ENCODE measurements at places on chromosomes 16 and 17. TPM values are rescaled to one million over a fixed set of nuclear protein-coding genes. Genes with fewer than 3 reads are reported as not detected.
A peak's percentile ranks its signal among the peaks of the same experiment; 100 is the strongest.

DNA sequence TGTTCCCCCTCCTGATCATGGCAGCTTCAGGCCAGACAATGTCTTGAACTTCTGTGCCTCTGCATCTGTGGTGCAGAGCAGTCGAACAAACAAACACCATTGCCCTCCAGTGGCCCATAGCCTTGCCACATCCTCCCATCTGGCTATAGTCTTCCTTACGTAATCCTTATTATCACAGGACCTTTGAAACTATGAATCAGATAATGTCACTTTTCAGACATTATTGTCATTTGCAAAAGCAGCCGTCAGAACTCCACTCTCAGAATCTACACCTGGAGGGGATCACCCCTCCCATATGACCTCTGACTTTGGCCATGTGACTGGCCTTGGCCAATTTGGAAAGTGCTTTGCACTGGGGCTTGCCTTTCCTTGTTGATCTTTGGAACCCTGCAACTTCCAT lies 387.3 kb downstream of the MAF start:
- H3K27me3 ChIP-seq: no peaks in the 10 kb centered on the region
- peak; percentile 41 for DNase-seq
- H3K4me3 ChIP-seq: no peak overlapping the region
- no peaks in the 10 kb centered on the region for H3K4me1 ChIP-seq

DNA sequence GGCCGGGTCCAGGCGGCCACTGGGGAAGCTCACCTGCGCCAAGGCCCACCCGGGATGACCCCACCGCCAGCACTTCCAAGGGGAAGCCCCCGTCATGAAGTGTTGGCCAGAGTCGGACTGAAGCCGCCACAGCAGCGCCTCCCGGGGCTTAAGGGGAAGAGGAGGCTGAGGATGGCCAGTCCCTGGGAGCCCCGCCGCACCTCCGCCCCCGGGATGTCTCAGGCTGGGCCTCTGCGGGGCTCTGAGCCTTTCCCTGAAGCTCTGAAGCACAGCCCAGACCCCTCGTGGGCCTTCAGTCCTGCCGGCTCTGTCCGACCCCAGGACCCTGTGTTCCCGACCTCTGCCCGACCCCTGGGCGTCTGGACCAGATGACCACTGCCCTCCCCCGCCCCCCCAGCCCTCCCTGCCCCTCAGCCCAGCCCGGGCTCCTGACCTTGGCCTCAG lies 42.8 kb upstream of the ACSF3 start:
- H3K4me3 ChIP-seq: no peak overlapping the region
- no peaks in the 10 kb centered on the region for H3K27me3 ChIP-seq
- no peak overlapping the region for H3K27ac ChIP-seq
- no peaks in the 10 kb centered on the region for H3K36me3 ChIP-seq
- peaks cover 8% of the 10 kb centered on the region for H3K4me1 ChIP-seq

- H3K27me3 ChIP-seq: no peaks in the 10 kb centered on the region
- H3K4me1 ChIP-seq: no peaks in the 10 kb centered on the region
- H3K27ac ChIP-seq: no peak overlapping the region
- peaks cover 13% of the 10 kb centered on the region for H3K36me3 ChIP-seq
- no peak overlapping the region for H3K4me3 ChIP-seq
These were observed 17.7 kb upstream of the PHAF1 start for GRCh38 chr16:67091906-67092566.

The LMF1 gene
- 5.9 TPM for polyA plus RNA-seq

The KRTAP2-3 gene
- polyA plus RNA-seq: not detected

The SPATA22 gene
- not detected for polyA plus RNA-seq

The KRT28 gene
- not detected for polyA plus RNA-seq

The FOXO3B gene
- not detected for polyA plus RNA-seq

The RCVRN gene
- polyA plus RNA-seq: not detected

The P4HB gene
- 297 TPM for polyA plus RNA-seq

DNA sequence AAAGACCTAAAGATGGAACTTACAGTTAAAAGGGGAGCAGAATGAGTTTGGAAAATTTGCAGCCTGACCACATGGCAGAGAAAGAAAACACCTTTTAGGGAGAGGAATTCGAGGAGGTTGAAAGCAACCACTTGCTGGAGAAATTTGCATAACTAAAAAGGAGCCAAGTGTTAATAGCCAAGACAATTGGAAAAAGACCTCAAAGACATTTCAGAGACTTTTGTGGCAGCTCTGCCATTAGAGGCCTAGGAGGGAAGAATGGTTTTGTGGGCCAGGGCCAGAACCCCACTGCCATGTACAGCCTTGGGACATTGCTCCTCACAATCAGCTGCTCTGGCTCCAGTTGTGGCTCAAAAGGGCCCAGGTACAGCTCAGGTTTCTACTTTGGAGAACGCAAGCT lies 338.5 kb downstream of the UTP18 start:
- H3K27ac ChIP-seq: no peak overlapping the region
- H3K27me3 ChIP-seq: no peaks in the 10 kb centered on the region
- no peaks in the 10 kb centered on the region for H3K4me1 ChIP-seq
- H3K36me3 ChIP-seq: no peaks in the 10 kb centered on the region
- no peak overlapping the region for H3K4me3 ChIP-seq

DNA sequence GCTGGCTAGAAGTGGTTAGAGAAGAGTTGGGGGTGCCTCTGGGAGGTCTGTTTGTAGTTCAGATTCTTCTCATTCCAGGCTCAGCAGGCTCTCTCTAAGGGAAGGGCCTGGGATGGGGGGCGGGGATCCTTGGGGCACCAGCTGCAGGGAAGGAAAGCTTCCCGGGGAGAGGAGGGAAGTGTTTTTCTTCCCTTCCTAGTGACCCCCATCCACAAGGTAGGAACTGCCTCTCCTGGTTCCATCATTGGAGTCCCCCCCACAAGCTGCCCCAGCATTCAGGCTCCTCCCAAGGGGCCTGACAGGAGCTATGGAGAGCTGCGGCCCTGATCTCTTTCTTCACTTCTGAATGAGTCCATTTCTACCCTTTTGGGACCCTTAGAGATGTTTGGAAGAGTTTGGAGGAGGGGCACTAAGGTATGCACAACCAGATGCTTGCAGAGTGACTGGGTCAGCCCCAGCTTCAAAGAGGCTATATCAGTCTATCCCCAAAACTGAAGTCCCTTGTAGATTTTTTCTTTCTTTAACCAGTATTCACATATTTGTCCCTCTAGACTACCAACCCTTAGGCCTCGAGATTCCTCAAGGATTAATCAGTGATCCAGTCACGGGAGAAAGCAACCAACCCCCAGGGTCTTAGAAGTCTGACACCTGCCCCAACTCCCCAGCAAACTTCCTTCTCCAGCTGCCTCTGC lies 13.9 kb upstream of the FZD2 start:
- DNase-seq: no peak
- peaks cover 33% of the 10 kb centered on the region for H3K4me1 ChIP-seq
- H3K27me3 ChIP-seq: no peaks in the 10 kb centered on the region
- H3K4me3 ChIP-seq: no peak overlapping the region

The TNP2 gene
- not detected for polyA plus RNA-seq

DNA sequence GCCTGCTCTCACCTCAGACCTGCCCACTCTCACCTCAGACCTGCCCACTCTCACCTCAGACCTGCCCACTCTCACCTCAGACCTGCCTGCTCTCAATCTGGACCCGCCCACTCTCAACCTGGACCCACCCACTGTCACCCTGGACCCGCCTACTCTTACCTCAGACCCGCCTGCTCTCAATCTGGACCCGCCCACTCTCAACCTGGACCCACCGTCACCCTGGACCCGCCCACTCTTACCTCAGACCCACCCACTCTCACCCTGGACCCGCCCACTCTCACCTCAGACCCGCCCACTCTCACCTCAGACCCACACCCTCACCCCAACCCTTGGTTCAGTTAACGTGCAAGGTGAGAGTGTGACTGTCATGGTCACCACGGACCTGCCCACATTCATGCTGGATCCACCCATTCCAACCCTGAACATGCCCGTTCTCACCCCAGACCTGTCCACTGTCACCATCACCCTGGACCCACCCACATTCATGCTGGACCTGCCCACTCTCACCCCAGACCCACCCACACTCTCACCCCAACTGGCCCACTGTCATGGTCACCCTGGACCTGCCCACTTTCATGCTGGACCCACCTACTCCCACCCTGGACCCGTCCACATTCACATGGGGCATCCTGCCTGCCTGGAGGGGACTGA lies 31.2 kb upstream of the ENPP7 start:
- no peaks in the 10 kb centered on the region for H3K36me3 ChIP-seq
- DNase-seq: no peak
- H3K4me1 ChIP-seq: no peaks in the 10 kb centered on the region
- no peak overlapping the region for H3K27ac ChIP-seq

The SLC12A3 gene
- not detected for polyA plus RNA-seq

The TBC1D3G gene
- not detected for polyA plus RNA-seq

DNA sequence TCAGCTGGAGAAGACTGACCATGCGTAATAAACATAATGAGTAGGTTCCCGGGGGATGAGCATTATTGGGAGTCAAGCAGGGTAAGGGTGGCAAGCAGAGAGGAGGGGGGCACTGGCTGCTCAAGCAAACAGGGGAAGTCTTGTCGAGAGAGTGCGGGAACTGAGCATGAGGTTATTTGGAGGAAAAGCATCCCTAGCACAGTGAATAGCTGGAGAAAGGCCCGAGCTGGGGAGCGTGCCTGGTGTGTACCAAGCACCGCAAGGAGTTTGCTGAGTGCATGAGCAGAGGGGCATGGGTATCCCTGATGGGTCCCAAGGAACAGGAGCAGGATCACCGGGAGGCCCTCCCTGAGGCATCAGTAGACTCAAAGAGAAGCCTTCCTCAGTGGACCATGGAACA lies 17.2 kb downstream of the CYTH1 start:
- no peak overlapping the region for H3K4me3 ChIP-seq
- H3K36me3 ChIP-seq: peaks cover 6% of the 10 kb centered on the region
- no peaks in the 10 kb centered on the region for H3K27me3 ChIP-seq
- DNase-seq: no peak

GRCh38 chr17:8898126-8898525 lies 30.7 kb upstream of the PIK3R6 start:
- peak overlapping the region; percentile 10 for H3K27ac ChIP-seq
- no peak overlapping the region for H3K4me3 ChIP-seq
- H3K27me3 ChIP-seq: no peaks in the 10 kb centered on the region
- peaks cover 100% of the 10 kb centered on the region for H3K36me3 ChIP-seq

The SLC22A31 gene
- not detected for polyA plus RNA-seq

DNA sequence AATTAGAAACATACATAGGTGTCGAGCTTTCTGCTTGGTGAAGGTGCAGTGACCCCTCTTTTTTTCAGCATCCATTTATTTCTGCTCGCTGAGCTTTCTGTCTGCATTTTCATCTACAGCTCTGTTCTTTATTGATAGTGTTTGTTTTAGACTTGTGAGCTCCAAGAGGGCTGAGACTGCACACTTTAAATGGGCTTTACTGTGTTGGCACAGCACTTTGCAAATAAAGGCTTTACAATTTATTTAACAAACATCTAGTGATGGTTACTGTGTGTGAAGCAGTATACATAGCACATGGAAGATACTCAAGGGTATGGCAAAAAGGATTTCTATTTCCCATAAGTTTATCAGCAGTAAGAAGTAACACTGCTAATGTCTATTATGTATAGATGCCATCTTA lies 563.7 kb upstream of the HSBP1 start:
- no peaks in the 10 kb centered on the region for H3K27me3 ChIP-seq
- no peaks in the 10 kb centered on the region for H3K36me3 ChIP-seq
- DNase-seq: no peak
- no peak overlapping the region for H3K4me3 ChIP-seq

- no peaks in the 10 kb centered on the region for H3K27me3 ChIP-seq
- H3K4me3 ChIP-seq: no peak overlapping the region
- no peaks in the 10 kb centered on the region for H3K36me3 ChIP-seq
- no peak overlapping the region for H3K27ac ChIP-seq
- no peak for DNase-seq
These were observed 53.6 kb upstream of the TBX2 start for GRCh38 chr17:61345825-61346666.

The TBC1D3C gene
- not detected for polyA plus RNA-seq

DNA sequence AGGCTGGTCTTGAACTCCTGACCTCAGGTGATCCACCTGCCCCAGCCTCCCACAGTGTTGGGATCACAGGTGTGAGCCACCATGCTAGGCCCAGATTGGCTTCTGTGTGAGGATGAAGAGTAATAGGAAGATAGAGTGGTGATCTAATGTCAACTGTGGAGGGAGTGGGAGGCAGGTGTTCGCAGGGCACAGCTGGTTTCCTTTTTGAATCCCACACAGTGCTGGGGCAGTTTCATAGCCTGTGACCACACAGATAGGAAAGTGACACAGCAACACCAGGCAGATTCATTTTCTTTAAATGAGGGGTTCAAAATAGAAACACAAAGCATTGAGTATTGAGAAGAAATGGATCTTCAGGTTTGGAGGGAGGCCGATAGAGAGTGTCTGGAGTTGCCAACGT lies 540.3 kb downstream of the WWOX start:
- no peaks in the 10 kb centered on the region for H3K36me3 ChIP-seq
- H3K4me1 ChIP-seq: no peaks in the 10 kb centered on the region
- no peak overlapping the region for H3K27ac ChIP-seq

- no peak for DNase-seq
- peaks cover 34% of the 10 kb centered on the region for H3K4me1 ChIP-seq
- H3K27me3 ChIP-seq: no peaks in the 10 kb centered on the region
- no peak overlapping the region for H3K27ac ChIP-seq
- H3K36me3 ChIP-seq: no peaks in the 10 kb centered on the region
- no peak overlapping the region for H3K4me3 ChIP-seq
These were observed 31.7 kb upstream of the RHOT1 start for GRCh38 chr17:32110596-32110995.

DNA sequence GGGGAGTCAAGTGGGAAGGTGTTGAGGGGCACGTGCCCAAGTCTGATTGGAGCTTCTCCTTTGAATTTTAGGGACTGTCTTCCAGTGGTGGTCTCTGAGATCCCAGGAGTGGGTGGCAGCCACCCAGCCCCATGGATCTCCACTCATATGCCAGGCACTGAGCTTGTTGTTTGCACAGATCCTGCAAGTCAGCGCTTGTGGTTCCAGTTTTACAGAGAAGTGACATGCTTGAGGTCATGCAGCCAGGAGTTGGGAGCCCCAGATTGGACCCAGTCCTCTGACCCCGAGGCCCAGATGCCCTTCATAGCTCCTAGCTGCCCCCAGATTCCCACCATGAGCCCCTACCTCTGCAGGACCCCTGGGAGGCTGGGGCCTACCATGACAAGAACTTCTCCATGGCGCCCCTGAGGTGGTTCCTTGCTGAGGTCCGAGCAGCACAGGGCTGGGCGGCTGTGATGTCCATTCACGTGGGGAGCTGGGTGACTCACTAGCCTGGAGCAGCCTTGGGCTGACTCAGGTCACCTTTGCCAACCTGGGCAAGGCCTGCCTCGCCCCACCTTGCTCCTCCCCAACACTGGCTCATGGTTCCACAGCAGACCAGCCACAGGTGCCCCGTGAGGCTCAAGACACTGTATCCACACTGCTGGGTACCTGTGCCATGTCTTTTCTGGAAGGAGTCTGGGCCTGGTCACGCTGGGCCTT lies 47.4 kb downstream of the RAI1 start:
- no peak overlapping the region for H3K4me3 ChIP-seq
- peaks cover 12% of the 10 kb centered on the region for H3K27me3 ChIP-seq
- no peaks in the 10 kb centered on the region for H3K36me3 ChIP-seq
- peaks cover 32% of the 10 kb centered on the region for H3K4me1 ChIP-seq
- no peak overlapping the region for H3K27ac ChIP-seq
- no peak for DNase-seq

DNA sequence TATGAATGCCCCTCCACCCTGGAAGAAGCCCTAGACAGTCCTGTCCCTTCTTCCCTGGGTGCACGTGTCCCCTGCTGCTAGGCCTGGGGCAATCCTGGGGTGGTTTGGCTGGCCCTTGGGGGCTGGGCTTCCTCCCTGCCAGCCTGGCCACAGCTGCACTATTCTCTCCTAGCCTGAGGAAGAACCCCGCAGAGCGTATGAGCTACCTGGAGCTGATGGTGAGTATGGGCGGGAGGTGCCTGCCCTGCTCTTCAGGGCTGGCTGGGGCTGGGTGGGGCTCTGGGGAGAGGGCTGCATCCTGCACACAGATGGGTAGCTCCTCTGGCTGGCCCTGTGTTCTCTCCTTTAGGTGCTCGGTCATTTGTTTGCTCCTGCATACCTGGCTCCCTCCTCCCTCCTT lies 28.8 kb downstream of the MAP2K3 start:
- H3K27ac ChIP-seq: no peak overlapping the region
- H3K27me3 ChIP-seq: no peaks in the 10 kb centered on the region
- peaks cover 48% of the 10 kb centered on the region for H3K36me3 ChIP-seq
- H3K4me1 ChIP-seq: peaks cover 13% of the 10 kb centered on the region

Measured in CD14-positive monocyte (primary cell).